ENCODE measurements at places on chromosomes 11 and 22.

- DNase-seq = no peak
Observed at GRCh38 chr11:66100272-66101065, 30.4 kb downstream of the PACS1 start.

DNA sequence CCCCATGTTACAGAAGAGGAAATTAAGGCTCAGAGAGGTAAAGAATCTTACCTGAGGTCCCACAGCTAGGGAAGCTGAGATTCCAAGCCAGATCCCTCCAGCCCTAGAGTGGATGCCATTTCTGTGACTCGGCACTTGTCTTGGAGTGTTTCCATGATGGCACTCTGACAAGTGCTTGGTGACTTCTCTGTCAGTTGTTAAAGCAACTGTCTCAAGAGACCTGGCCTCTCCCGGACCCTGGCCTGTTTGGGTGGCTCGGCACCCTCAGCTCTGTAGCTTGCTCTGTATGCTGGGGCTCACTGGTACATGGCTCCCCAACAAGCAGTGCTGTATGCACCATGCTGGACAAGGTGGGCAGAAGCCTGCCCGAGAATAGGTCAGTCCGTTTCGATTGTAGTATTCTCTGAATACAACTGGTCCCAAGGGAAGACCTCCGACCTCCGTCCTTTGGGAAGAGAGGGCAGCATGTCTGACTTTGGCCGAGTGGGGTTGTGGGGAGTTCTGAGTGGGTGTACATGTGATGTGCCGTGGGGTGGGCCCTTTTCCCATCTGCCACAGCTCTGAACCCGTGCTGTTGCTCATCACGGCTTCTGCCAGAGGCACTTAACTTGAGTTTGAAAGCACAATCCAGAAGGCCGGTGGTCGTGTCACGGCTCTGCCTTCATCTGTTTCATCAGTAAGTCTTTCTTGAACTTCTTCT is 12.4 kb downstream of the ACO2 start:
- no peak for DNase-seq

GRCh38 chr11:43574949-43575912 is 105.3 kb upstream of the HSD17B12 start:
- no peak for DNase-seq

GRCh38 chr11:24623121-24623520 is 126.3 kb downstream of the LUZP2 start:
- DNase-seq = no peak

- DNase-seq = no peak
Observed at GRCh38 chr11:558503-558902, 2.0 kb downstream of the LMNTD2 start.

GRCh38 chr11:36508743-36509142 is 1.3 kb downstream of the TRAF6 start:
- no peak for DNase-seq

GRCh38 chr11:70650075-70650909 is 252.0 kb downstream of the CTTN start:
- DNase-seq = no peak

DNA sequence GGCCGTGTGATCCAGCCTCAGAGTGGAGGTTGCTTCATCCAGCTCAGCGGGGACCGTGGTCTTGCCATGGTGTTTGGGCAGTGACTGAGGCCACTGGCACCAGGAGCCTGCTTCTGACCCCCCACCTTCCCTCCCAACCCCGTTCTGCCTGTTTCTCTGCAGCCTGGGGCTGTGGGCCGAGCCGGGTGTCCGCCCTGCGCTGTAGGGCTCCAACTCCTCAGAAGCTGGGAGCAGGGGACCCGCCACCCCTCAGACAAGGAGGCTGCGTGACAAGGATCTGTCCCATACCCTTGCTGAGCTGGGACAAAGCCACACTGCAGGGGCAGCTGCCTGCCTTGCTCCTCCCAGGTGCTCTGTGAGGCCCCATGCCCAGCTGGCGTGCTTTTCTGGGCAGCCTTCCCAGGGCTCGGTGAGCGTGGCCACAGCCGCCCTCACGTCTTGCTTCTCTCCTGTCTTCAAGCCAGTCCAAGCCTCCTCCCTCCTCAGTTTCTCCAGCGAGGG is 11.7 kb upstream of the ARFGAP3 start:
- no peak for DNase-seq

DNA sequence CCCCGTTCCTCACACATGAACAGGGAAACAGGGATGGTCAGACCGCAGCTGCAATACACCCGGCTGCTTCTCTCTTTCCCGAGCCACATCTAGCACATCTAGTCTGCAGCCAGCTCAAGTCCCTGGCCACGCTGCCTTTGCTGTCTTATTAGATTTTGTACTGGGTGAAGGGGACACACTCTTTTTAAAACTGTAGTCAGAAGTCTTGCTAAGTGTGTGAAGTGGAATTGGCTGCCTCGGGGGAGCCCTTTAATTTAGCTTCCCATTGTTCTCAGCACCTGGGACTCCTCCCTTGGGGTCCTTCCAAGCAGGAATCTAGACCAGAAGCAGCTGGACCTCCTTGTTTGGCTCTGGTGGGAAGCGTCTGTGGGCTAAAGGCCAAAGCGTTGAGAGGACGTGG is 420.0 kb downstream of the CTTN start:
- no peak for DNase-seq

DNA sequence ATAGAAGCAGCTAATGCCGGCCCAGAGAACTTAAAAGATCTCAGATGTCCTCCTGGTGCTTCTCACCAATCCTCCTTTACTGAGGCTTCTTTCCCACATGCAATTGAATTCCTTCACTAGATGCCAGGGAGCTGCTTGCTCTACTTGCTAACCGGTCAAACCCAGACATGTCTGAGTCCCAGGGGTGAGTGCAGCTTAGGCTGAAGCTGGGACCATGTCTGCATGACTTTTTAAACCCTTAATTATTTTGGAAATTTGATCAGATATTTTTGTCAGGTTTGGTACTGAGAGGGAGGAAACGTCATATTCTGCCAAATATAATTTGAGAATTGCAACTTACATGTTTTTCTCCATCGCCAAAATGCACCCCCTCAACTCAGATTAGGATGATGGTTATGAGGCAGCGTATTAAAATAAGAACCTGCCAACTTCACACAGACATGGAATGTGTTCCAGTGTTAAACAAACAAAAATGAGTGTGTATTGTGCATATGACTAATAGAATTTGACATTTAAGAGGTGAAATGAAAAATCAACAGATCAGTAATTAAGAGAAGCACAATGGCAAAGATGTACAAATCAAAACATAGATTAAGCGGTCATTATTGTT is 529.5 kb downstream of the ETS1 start:
- DNase-seq = no peak

GRCh38 chr11:124195189-124195734 is 12.1 kb downstream of the OR10D3 start:
- no peak for DNase-seq

DNA sequence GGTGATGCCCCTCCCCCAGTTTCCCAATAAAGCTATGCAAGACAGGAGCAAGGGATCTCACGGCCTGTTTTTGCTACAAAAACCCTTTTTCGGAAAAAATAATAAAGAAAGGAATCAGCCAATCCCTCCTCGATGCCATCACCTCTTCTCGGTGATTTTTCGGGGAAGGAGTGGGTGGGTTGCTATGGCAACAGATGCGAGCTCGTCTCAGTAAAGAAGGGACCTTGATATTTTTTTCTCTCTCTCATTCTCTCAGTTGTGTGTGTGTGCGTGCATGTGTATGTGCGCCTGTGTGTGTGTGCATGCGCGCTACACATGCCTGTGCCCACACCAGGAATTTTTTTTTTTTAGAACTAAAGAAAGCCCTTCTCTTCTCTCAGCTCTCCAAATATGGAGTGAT is 3.8 kb upstream of the NPAS4 start:
- no peak for DNase-seq

- DNase-seq = no peak
Observed at GRCh38 chr11:67436459-67437081, 912 bp downstream of the PTPRCAP start.

GRCh38 chr11:93686226-93686625 is 24.7 kb downstream of the CEP295 start:
- no peak for DNase-seq

DNA sequence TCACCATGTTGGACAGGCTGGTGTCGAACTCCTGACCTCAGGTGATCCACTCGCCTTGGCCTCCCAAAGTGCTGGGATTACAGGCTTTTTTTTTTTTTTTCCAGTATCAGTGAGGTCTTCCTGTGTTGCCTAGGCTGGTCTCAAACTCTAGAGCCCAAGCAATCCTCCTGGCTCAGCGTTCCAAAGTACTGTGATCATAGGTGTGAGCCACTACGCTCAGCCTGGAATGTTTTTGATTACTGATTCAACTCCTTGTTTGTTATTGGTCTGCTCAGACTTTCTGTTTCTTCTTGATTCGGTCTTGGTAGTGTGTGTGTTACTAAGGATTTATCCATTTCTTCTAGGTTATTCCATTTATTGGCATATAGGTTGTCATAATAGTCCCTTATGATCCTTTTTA is 31.3 kb downstream of the NAGA start:
- DNase-seq = no peak

DNA sequence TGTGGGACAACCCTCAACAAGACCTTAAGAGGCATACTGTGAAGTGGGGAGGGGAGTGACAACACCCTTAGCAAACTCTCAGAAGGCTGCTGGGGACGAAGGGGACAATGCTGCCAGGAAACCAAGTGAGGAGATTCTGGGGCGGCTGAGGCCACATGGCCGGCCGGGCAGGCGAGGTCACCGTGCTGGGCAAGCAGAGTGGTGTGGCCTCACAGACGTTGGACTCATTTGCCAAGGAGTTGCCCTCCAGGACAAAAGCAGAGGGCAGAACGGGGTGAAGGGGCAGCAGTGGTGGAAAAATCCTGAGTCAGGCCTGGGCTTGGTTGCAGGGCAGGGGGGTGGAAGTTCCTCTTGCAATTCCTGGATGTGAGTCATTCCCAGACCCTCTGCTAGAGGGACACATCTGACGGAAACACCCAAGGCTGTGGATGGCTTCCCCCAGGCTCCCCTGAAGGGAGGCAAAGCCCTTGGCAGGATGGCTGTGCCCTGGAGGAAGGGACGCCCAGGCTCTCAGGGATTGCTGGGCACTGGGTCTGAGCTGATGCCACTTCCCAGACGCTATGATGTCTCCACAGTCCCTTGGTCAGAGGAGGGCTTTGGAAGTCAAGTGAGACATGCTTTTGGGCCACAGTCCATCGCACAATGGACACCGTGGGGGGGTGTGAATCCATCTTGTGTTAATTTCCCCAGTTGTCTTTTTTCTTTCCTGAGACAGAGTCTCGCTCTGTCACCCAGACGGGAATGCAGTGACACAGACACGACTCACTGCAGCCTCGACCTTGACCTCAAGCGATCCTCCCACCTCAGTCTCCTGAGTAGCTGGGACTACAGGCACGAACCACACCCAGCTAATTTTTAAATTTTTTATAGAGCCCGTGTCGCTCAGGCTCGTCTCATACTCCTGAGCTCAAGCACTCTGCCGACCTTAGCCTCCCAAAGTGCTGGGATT is 16.2 kb upstream of the SHANK3 start:
- no peak for DNase-seq

DNA sequence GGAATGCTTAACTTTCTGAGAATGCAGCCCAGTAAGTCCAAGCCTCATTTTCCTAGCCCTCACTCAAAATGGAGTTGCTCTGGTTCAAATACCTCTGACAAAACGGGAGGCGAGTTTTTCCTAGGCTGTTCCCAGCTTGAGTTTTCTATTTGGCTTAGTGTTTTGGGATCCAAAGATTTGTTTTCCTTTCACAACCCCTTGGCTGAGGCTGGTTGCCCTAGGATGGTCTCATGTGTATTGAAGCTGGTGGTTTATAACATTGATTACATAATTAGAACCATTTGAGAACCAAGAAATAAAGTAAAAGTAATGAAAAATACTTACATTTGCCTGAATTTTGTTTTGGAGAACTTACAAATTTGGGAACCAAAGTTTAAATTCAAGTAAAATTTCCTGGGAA is 611.1 kb upstream of the LUZP2 start:
- no peak for DNase-seq

- DNase-seq = no peak
Observed at GRCh38 chr11:32231909-32232493, 141.1 kb downstream of the RCN1 start.

GRCh38 chr11:94151903-94152677 is 23.4 kb downstream of the PANX1 start:
- no peak for DNase-seq

- no peak for DNase-seq
Observed at GRCh38 chr11:911890-912219, 1.2 kb upstream of the CHID1 start.

DNA sequence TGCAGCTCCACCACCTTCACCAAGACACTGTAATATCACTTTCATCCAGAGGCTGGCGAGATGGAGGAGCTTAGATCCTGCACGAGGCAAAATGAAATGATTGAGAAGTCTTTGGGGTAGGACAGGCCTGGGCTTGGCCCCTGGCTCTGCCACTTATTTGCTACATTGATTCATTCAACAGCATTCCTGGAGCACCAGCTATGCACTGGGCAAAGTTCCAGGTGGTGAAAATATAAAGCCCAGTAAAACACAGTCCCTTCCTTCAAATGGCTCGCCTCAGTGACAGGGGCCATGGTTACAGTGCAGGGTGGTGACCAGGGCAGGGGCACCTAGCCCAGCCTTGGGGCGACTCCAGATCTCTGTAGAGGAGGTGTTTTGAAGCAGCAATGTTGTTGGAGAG is 19.7 kb downstream of the ALX4 start:
- DNase-seq = no peak

- no peak for DNase-seq
Observed at GRCh38 chr11:103464420-103464819, 355.2 kb downstream of the DYNC2H1 start.

GRCh38 chr11:45741032-45741431 is 63.9 kb upstream of the SLC35C1 start:
- DNase-seq = no peak

DNA sequence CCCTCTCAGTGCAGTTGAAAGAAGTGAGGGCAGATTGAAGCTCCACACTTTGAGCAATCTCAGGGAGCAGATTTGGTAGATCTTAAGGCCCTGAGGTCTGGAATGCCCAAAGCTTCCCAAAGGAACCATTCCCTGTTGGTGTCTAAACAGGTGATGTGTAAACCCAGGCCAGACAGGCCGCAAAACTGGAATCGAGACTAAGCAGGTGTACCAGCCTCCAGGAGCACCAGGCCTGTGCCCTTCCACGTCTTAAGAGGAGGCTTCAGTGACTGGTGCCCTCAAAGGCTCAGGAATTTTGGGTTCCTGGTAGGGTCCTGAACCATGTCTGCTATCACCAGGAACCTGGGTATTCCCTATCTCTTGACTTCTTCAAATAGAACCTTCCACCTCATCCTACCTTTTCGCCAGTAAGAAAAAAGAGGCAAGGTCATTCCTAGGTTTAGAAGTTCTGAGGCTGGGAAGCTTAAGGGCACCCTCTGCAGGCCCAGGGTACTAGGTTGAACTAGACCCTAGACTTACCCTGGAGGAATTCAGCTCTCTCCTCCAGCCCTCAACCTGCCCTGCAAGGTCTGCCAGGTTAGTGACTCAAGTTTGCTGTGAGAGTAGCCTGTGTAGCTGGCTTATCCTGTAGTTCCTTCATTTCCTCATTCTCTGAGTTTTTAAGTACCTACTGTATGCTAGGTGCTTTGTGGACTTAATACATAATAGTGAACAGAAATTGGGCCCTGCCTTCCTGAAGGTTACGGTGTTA is 100.0 kb upstream of the NNMT start:
- DNase-seq = no peak

- no peak for DNase-seq
Observed at GRCh38 chr11:88105526-88105925, 69.7 kb downstream of the RAB38 start.

GRCh38 chr11:69962152-69962551 is 116.0 kb upstream of the ANO1 start:
- no peak for DNase-seq

- no peak for DNase-seq
Observed at GRCh38 chr11:15179167-15179566, 64.4 kb downstream of the INSC start.

Data from NCI-H187 treated with DMSO at 0.1 percent for 48 hours (cell line).